ENCODE measurements at places on chromosomes 11 and 22.

GRCh38 chr11:78310500-78310909 is 107.1 kb downstream of the GAB2 start:
- DNase-seq: no peak

- no peak for DNase-seq
These were observed 1258.0 kb downstream of the BRD1 start for GRCh38 chr22:48569476-48570233.

DNA sequence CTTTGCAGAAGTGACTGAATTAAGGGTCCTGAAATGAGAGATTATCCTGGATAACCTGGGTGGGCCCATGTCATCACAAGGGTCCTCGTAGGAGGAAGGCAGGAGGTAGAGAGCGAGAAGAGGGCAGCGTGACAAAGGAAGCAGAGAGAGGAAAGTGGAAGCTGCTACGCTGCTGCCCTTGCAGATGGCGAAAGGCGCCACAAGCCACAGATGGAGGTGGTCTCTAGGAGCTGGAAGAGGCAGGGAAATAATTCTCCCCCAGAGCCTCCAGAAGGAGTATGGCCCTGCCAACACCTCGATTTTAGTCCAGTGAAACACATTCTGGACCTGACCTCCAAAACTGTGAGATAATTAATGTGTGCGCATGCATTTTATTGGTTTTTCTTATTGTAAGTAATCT is 13.4 kb downstream of the TMEM184B start:
- DNase-seq: no peak

DNA sequence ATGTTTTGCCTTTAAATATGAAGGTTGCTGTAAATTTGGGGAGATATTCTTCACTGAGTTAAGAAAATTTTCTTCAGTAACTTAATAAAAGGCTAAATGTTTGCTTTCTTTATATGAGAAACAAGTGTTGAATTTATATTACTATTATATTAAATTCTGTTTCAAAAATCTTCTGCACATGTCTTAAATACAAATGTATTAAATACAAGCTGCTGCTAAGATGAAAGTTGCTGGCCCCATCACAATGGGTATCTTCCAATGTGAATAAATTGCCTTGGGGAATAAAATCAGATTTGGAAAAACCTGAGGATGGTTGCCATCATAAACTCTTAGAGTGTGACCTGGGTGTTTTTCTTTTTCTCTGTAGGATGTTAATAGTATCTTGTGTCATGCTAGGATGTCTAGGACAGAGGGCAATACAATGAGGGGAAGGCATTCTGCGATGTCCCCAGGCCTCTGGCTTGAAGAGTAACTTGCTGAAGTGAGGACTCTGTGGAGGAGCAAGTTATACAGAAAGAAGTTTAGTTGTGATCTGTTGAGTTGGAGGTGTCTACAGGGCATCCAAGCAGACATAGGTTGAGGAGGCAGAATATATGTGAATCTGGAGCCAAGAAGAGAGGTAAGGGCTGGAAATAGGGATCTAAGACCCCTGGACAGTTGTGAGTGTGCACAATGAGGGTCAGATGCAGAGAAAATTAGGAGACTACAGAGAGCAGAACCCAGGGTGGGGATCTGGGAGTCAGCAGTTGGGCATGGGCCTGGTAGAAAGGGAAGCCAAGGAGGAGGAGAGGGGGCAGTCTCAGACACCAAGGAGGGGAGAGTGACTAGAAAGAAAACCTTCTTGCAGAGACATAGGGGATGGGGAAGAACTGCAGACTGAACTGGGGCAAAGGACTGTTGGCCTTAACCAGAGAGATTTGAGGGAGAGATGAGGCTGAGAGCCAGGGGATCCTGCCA is 4.8 kb downstream of the IGLL5 start:
- DNase-seq: no peak

Measured in common myeloid progenitor, CD34-positive (primary cell).